ENCODE measurements at places on chromosomes 13 and 19.

- no peak for DNase-seq
These were observed 353.2 kb downstream of the SPRY2 start for GRCh38 chr13:79987761-79988160.

GRCh38 chr13:45623516-45624090, 8.1 kb upstream of the ERICH6B start:
- peak; percentile 34 for DNase-seq

- DNase-seq: peak; percentile 57
These were observed 25.9 kb downstream of the MPND start for GRCh38 chr19:4369109-4369887.

- peak; percentile 72 for DNase-seq
These were observed at the start of gene PPM1N for GRCh38 chr19:45498411-45499195. TSS of gene PPM1N (plus strand) at chr19:45498443. CDS start at chr19:45498473, 30 bp downstream.

GRCh38 chr19:50233308-50233910, 30.0 kb downstream of the MYH14 start:
- no peak for DNase-seq

DNA sequence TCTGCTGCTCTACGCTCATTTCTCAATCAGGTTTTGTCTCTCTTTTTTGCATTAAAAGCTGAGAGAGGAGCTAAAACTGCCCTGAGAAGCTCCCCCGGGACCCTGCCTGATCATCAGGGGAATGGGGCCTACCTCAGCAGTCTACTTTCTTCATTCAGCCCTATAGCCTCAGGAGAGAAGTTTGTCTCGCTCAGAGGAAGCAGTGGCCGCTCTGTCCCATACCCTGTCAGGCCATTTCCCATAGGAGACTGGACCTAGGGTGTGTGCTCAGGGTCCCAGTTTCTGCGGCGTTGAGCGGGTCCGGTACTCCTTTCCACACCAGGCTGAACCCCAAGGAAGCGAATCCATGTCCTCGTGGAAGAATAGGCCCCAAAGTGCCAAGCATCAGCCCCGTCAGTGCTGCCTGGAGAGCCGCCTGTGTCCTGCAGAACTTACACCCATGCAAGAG, 21.7 kb downstream of the UBE2L5 start:
- DNase-seq: no peak

- peak; percentile 92 for DNase-seq
These were observed at the start of gene MAST3 for GRCh38 chr19:18097217-18097992. TSS of gene MAST3 (plus strand) at chr19:18097778. CDS start at chr19:18097793, 15 bp downstream.

- DNase-seq: no peak
These were observed 289.2 kb downstream of the EFNB2 start for GRCh38 chr13:106246242-106246641.

GRCh38 chr19:45798995-45799517, 6.4 kb upstream of the DMWD start:
- DNase-seq: peak; percentile 80

DNA sequence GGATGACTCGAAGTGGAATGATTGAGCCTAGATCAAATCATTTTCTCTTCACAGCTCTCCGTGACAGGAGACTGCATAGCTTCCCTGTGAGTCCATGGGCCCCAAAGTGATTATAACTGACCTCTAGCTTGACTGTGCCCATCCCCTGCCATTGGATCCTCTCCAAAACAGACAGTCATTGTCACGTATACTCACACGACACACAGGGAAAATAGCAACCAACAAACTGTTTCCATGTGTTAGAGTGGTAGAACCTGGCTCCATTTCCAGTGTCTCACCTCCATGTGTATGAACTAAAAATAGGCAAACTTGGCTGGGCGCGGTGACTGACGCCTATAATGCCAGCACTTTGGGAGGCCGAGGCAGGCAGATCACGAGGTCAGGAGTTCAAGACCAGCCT, 48.8 kb upstream of the NPAS1 start:
- no peak for DNase-seq

Data from CD8-positive, alpha-beta T cell (primary cell).